ENCODE measurements at places on chromosomes 11 and 22.

- peak; percentile 19 for DNase-seq
Observed at GRCh38 chr11:120622189-120622875, 110.8 kb downstream of the GRIK4 start.

GRCh38 chr22:39395936-39396796 lies 3.4 kb upstream of the TAB1 start:
- no peak for DNase-seq

DNA sequence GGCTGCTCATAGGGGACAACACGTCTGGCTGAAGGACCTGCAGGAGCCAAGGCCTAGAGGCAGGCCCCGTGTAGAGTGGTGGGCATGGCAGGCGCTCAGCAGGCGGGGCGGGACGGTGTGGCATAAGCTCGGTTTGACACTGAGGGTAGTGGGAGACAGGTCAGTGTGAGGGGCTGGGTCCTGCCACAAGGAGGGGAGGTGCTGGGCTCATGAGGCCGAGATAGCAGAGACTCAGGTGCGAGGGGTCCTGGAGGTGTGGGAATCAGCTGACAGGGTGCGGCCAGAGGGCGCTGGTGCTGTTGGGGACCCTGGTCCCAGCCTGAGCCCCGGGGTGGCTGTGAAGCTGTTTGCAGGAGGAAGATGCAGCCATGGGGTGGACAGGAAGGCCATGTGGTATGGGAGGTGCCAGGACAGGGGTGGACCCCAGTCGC lies 6.7 kb downstream of the SLC22A12 start:
- DNase-seq: no peak

- DNase-seq: no peak
Observed at GRCh38 chr11:65417702-65418430, 4.7 kb upstream of the NEAT1 start.

DNA sequence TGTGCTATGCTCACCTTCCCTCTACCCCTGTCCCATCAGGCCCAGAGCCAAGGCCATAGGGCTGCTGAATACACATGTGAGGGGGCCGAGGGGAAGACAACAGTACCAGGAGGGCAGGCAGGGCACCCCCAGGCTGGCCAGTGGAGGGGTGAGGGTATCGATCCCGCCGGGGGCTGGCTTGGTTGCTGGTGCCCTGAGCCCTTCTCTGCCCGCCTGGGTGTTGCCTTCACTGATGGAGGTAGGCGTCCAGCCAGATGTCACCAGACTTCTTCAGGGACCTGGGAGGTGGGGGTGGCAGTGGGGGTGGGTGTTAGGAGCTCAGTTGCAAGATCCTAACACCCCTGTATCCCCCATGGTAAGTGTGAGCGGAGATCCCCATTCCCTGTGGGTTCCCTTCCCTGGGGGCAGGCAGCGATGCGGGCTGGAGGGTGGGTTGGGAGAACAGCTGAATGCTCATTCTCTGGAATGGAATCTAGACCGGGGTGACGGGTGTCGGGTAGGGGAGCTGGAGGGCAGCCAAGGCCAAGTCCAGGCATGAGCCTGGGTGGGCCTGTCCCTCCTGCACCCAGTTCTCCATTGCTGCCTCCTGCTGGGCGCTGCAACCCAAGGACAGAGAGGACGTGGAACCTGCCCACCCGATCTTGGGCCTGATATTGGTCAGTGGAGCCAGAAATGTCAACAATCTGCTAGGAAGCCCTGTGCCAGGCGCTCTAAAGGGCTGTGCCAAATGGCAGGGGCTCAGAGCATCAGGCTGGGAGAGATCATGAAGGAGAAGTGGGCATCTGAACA lies 17.6 kb downstream of the FADS3 start:
- DNase-seq: no peak

DNA sequence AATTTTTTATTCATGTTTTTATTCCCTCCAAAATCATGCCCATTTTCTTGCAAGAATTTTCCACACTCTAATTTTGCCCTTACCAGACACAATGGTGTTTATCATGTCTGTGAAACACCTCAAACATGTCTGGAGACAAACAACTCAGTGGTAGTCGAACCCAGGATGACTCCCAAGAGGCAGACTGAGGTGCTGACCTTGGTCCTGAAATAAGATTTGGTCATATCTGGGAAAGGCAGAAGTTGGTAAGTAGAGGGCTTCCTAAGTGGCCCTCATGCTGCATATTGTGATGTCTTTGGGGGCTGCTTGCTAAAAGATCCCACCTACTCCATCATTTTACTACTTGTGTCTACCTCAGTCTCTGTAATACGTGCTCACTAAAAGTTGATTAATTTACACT lies 369.4 kb upstream of the ISX start:
- DNase-seq: no peak

DNA sequence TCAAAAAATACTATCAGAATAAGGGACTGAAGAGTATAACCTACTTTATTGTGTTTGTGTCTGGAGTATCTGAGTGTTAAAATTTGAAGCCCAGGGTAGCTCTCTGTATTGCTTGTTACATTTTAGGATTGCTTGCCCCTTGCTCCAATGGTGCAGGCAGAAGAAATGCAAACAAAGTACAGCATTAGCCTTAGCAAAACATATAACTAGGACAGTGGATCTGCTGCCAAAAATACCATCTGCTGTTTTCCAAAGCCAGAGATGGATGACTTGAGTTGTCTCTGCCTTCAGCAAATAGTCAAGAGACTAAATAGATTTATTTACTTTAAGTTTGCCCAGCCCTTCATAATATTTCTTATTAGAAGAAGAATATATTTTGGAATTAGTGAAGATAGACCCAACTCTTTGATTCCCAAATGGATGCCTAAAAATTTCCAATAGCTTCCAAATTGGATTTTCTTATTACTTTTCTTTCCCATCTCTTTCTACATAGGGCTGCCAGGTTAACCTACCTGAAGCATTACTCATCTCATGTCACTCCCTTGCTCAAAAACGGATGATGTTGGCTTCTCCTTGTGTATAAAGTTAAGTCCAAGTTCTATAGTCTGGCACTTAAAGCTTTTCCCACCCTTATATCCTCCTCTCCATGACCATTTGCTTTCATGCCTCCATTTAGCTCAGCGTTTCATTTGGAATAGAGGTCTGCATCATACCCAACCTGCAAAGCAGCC lies 66.3 kb downstream of the LDLRAD3 start:
- DNase-seq: no peak

DNA sequence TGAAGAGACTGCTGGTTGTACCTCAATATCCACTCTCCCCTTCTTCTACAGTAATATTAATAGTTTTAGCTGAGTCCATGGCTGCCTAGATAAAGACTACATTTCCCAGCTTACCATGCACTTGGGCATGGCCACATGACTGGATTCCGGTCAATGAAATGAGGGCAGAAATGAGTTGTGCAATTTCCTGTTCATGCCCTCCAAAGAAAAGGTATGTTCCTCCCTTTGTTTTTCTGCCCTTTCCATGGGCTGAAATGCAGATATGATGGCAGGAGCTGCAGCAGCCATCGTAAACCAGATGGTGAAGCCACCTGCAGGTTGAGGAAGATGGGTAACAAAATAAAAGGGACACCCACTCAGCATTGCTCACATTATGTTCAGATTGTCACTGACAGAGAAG lies 15.3 kb upstream of the ELFN2 start:
- peak; percentile 40 for DNase-seq

DNA sequence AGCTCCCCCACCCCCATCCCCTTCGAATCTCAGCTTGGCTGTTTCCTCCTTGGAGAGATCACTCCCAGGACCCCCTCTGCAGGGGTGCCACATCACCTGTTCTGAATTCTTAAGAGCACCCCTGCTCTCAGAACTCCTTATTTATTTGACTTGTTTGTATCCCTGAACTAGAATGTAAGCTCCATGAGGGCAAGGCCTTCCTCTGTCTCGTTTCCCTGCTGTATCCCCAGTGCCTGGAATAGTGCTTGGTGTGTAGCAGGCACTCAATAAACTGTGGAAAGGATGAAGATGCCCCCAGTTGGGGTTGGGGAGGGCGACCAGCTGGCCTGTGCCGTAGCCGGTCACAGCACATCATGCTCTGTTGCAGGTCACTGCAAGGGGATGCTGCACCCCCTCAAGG lies 3.6 kb upstream of the MDK start:
- DNase-seq: no peak

GRCh38 chr11:130162733-130163132 lies 3.2 kb downstream of the ST14 start:
- no peak for DNase-seq

GRCh38 chr11:1879941-1880720 lies 11.6 kb downstream of the PRR33 start:
- no peak for DNase-seq

DNA sequence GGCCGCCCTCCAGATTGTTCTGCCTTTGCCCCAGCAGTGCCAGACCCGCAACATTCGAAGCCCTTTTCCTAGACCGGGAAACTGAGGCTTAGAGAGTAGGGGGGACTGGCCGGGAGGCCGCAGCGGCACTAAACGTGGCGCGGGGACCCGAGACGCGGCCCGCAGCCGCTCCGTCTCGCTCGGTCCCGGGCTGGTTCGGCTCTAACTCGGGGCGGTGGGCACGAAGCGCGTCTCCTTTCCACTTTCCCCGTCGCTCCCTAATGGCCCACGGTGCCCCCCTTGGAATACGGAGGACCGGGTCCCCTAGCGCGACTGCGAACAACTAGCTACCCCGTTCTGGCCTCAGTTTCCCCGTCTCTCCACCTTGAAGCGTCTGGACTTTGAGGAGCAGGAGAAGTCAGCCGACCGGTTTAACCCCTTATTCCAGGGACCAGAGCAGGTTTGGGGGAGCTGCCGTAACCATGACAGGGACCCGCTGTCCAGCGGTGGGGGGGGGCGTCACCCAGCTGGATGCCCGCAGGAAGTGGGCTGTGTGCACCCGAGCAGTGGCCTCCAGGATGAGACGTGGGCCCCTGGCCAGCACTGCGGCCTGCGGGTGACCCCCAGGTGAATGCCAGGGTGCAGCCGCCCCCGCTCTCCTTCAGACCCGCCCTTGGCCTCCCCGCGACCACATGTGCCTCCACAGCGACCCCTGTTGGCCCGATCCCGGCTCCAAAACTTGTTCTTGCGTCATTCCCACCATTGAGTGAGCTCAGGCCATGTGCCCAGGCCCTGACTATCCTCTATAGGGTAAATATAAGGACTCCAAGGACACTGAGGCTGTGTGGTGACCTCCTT lies 1.1 kb downstream of the CDC42EP1 start:
- DNase-seq: peak; percentile 78

DNA sequence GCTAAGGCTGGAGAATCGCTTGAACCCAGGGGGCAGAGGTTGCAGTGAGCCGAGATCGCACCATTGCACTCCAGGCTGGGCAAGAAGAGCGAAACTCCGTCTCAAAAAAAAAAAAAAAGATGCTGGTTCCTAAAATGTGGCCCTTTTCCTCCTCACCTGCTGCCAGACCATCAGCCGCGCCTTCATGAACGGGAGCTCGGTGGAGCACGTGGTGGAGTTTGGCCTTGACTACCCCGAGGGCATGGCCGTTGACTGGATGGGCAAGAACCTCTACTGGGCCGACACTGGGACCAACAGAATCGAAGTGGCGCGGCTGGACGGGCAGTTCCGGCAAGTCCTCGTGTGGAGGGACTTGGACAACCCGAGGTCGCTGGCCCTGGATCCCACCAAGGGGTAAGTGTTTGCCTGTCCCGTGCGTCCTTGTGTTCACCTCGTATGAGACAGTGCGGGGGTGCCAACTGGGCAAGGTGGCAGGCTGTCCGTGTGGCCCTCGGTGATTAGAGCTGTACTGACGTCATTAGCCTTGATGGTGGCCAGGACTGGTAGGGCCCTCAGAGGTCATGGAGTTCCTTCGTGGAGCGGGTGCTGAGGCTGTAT lies 50.7 kb upstream of the PPP6R3 start:
- DNase-seq: no peak

DNA sequence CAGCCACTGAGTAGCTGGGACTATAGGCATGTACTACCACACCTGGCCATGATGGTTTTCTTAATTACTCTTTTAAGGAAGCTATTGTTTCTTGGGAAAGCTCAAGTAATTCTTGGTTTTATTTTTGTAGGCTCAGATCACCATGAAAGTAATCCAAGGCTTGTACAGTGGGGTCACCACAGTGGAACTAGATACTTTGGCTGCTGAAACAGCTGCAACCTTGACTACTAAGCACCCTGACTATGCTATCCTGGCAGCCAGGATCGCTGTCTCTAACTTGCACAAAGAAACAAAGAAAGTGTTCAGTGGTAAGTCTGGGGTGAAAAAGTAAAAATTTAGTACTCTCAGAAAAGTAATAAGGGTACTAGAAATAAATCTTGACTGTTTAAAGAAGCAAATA lies 11.3 kb downstream of the RRM1 start:
- DNase-seq: no peak

GRCh38 chr22:41917903-41918791 lies 3.3 kb upstream of the SHISA8 start:
- DNase-seq: peak; percentile 81

DNA sequence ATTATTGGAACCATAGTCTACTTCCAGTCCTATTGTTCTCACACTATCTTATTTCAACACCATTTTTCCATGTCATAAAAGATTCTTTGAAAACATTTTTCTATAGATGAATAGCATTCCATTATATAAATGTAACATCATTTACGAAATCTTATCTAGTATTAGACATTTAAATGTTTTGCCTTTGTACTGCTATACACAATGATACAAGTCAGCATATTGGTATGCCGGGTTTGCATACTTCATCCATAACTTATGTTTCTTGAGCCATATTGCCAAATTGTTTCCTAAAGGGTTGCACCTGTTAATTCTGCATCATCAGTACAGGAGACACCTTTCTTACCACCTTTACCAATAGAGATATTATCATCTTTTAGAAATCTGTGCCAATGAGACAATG lies 68.2 kb downstream of the SYT13 start:
- DNase-seq: no peak

DNA sequence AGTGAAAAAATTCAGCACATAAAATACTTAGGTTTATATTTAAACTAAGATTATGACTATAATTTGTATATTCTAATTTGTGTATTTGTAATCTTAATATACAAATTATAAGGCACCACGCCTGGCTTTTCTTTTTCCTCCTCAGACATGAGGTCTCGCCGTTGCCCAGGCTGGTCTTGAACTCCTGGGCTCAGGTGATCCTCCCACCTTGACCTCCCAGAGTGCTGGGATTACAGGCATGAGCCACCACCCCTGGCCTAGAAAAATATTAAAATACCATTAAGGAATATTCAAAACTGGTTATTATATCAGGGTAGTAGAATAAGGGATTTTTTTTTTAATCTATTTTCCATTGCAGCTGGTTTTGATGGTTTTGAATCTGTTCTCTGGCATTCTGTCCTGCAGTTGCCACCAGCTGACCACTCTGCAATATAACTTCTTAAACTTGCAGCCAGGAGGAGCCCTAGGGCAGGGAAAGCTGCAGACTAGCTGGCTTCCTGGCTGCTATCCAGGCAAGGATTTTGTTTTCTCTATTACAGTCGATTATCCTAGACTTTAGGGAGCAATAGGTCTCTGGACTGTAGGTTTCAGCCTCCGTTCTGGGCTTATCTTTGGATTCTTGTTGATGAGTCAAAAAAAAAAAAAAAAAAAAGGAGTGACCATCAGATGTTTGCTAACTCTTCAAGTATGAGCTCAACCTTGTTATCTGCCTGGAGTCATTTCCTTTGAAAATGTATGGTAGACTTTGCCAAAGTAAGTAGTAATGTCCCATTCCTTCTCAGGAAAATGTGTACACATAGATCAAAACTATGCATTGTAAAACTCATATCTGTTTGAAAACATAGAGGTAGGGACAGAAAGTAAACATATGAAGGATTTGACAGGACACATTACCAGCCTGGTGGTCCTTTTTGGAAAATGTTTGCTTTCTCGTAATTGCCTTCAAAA lies 13.2 kb downstream of the POLA2 start:
- DNase-seq: peak; percentile 44

All from inflammatory macrophage treated with lipopolysaccharide for 1 hour (primary cell).